NCI-H510A treated with DMSO at 0.1 percent for 48 hours (cell line): ENCODE measurements at places on chromosomes 13 and 19.

DNA sequence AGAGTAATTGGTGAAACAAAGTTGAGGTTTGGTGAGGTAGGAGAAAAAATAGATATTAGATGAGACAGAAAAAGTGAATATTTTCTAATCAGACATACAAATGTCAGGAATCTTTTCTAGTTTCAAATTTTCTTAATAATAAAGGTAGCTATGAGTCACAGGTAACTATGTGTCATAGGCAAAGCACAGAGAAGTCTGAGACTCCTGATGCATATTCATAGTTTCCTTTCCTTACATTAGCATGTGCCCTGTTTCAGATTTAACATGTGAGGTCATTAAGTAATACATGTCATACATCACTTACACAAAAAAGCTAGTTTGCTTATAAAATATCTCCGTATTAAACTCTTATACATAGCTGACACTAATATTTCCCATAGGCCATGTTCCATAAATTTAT is 1141.3 kb upstream of the PCDH20 start:
- no peak for DNase-seq

DNA sequence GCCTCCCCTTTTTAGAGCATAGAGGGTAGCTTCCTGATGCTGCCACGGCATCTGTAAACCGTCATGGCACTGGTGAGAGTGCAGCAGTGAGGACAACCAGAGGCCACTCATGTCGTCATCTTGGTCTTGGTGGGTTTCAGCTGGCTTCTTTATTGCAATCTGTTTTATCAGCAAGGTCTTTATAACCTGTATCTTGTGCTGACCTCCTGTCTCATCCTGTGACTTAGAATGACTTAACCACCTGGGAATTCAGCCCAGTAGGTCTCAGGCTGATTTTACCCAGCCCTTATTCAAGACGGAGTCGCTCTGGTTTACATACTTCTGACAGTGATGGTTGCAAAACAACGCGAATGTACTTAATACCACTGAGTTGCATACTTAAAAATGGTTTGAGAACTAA is 14.4 kb upstream of the FBN3 start:
- DNase-seq, result no peak

GRCh38 chr13:79917628-79918027 is 423.3 kb downstream of the SPRY2 start:
- no peak for DNase-seq

- DNase-seq, result peak; percentile 83
These were observed 31.2 kb downstream of the GADD45B start for GRCh38 chr19:2507109-2507508.
